ENCODE measurements at places on chromosomes 4 and X. TPM values are rescaled to one million over a fixed set of nuclear protein-coding genes. Genes with fewer than 3 reads are reported as not detected.

DNA sequence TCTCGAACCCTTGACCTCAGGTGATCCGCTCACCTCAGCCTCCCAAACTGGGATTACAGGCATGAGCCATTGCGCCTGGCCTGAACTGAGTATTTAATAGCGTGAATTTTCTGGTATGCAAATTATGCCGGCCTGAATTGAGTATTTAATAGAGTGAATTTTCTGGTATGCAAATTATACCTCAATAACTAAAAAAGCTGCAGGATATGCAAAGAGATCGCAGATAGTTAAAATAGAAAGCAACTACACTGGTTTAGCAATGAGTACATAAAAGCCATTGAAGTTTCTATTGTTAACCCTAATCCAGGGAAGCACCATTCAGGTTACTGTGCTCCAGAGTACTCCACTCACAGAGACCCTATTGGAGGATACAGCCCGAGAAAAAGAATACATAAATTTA is 22.8 kb downstream of the FBXW7 start:
- no peak for DNase-seq

- DNase-seq, result peak; percentile 8
These were observed at the start of gene ARMCX4 for GRCh38 chrX:101485212-101485949. Gene ARMCX4 (plus strand): TSS chrX:101485456. CDS start chrX:101488590, 3,134 bp downstream.

- no peak for DNase-seq
These were observed 21.4 kb upstream of the IL15 start for GRCh38 chr4:141614878-141615586.

DNA sequence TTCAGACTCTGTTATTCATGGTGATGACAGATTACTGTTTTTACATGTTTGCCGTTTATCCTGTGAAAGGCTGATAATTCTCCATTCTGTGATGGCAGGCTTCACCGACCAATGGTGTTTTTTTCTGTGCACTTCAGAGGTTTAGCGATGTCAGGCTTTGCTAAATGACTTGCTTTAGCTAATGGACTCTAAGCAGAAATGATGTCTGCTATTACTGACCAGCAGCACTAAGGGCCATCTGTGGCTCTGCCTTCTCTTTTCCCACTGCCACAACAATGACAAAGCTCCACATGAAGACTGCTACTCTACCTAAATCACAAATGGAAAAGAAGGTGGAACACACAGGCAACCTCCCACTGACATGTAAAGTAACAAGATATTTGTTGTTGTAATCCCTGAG is 68.4 kb upstream of the ALB start:
- no peak for DNase-seq

- no peak for DNase-seq
These were observed 114.1 kb upstream of the NPY2R start for GRCh38 chr4:155094201-155094820.

DNA sequence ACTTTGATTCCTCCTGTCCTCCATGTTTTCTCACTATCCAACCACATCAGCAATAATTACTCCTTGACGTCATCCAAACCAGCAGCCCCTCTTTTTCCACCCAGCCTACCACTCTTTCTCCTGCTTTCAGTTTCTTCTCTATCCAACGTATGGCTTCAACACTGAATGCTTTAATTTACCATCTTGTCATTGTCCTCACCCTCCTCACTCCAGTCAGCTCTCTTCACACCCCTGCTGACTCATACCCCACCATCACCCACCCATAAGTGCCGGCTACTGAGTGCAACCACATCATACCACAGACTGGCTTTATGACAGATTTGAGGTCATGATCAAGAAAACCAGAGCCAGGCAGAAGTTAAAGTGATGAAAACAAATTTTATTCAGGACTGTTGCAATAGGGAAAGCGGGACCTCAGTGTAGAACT is 9.8 kb upstream of the ANXA5 start:
- no peak for DNase-seq

- no peak for DNase-seq
These were observed 996.1 kb downstream of the PDHA2 start for GRCh38 chr4:96835991-96836390.

The S100G gene
- total RNA-seq, result not detected

DNA sequence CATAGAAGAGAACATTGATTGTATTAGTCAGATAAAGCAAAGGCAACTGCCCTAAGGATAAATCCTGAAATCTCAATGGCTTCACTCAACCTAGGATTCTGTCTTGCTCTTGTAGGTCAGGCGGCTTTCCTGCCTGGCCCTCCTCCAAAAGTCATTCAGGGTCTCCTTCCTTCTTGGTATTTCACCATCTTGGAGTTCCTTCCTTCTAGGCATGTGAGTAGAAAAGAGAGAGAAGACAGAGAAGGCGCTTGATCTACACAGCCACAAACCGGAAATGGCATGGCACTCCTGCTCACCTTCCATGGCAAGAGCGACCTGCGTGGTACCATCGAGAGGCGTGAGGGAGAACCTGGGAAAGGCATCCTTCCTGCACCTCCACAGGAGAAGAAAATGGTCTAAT is 45.3 kb upstream of the HELT start:
- no peak for DNase-seq

DNA sequence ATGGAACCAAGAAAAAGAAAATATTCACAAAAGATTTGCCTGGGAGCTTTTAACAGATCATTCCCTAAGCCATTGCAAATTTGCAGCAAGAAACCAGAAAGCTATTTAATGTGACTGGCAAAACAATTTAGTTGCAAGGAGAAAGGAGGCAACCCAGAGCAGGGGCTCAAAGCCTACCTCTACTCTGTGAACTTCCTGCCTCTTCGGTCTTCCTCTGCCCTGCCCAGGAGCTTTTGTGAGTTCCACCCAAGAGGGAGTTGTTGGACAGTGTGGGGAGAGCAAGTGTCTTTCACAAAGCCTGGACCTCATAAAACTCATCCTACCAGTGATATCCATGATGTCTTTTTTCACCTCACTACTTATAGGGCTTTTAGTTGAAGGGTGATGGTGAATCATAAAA is 107.4 kb downstream of the AFF1 start:
- DNase-seq, result no peak

DNA sequence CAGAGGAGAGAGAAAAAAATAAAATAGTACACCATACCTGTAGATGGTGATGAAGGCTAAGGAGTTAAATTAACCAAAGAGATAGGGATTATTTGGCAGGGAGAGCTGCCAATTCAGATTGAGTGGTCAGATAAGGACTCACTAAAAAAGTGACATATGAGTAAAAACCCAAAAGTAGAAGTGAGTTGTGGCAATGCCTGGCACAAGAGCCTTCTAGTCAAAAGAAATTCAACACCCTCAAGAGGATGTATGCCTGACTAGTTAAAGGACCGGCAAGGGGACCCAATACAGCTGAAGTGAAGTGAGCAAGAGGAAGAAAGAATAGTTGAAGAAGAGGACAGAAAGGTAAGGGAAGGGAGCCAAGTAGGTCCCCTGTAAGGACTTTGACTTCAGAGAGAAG is 34.9 kb downstream of the ELF2 start:
- no peak for DNase-seq

GRCh38 chr4:68352791-68353190 is 2.9 kb upstream of the YTHDC1 start:
- DNase-seq, result no peak

DNA sequence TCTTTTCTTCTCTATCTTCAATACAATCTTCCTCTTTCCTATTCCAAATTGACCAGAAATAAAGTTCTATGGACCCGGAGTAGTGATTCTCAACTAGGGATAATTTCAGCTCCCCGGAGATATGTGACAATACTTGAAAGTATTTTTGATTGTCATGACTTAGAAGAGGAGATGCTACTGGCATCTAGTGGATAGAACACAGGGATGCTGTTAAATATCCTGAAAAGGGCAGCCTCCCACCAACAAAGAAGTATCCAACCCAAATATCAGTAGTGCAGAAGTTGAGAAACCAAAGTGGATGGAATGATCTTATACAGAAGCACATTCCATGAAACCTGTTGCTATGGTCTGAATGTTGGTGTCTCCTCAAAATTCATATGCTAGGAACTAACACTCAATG is 65.7 kb upstream of the NDST3 start:
- DNase-seq, result no peak

The PRRG3 gene
- not detected for total RNA-seq

Data from bronchial epithelial cell (primary cell).